ENCODE measurements at places on chromosomes 11 and 22. TPM values are rescaled to one million over a fixed set of nuclear protein-coding genes. Genes with fewer than 3 reads are reported as not detected.
A peak's percentile ranks its signal among the peaks of the same experiment; 100 is the strongest.

DNA sequence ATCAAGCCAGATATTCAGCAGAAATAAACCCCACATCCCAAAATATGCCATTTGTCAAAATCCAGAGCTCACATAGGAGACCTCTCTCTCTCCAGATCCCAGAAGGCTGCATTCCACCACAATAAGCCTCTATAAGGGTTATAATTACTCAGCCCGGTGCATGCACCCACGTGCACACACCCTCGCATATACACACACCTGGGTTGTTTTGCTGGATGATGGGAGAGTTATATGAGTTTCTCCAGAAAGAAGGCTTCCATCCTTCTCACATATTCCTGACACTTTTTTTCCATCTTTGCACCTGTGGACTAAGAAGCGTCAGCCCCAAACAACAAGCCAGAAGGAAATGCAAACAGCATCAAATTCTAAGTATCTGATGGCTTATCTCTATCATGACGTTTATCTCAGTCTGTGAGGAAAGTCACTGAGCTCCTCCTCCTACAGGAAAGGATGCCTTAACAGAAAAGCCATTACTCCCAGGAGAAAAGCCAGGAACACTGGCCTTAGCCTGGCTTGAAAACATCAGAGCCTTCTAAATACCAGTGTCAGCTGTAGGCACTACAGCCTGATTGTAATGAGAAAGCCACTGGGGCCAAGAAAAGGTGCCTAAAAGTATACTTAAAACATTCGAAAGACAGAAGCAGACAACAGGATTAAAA, 253.2 kb downstream of the LARGE1 start:
- no peak for DNase-seq

DNA sequence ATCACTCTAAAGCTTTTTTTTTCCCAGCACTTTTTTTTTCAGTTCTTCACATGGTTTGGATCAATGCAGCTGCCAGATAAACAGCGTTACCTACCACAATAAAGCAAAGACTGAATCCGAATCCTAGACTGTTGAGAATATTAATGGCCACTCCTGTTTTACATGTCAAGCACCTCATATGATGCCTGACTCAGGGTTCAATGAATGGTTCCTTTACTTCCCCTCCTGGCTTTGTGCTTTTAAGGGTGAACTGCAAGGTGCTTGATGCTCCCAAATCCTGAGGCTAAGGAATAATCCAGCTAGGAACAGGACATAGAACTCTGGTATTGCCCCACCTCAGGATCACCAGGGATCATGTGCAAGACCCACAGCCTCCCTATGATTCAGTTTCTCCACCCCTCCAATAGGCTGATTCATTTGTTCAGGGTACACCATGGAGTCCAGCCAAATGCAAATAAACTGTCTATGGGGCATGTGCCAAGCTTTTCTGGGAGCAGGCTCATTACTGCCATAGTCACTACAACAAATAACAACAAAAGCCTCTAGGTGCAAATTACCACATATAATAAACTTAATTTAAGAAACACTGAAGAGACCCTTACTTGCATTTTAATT, 104.3 kb downstream of the GAB2 start:
- no peak for DNase-seq

- no peak for DNase-seq
Observed at GRCh38 chr11:95453616-95454171, 222.7 kb upstream of the SESN3 start.

GRCh38 chr11:102283116-102283485, 34.2 kb upstream of the BIRC3 start:
- no peak for DNase-seq

DNA sequence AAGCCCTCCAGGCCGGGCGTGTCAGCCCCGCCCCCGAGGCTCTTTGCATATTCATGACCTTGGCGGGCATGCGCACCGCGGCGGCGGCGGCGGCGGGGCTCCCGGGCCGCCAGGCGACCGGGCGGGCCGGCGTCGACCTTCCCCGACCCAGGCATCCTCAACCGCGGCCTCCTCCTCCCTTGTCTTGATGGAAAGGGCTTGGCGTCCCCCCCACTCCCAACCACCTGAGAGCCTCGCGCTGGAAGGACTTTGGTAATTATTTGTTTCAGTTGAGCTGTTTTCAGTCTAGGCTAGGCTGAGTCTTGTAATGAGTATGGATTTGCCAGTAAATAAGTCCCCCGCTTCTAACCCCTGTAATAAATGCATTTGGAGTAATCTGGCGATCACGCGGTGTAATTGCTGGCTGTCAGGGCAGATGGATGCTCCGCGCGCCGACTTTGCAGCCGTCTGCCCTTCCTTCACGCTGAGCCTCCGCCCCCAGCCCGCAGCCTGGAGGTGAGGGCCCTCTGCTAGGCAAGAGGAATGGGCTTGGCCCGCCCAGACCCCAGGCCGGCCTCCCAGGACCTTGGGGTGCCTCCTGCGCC, 25.2 kb downstream of the FLRT1 start:
- peak; percentile 31 for DNase-seq

DNA sequence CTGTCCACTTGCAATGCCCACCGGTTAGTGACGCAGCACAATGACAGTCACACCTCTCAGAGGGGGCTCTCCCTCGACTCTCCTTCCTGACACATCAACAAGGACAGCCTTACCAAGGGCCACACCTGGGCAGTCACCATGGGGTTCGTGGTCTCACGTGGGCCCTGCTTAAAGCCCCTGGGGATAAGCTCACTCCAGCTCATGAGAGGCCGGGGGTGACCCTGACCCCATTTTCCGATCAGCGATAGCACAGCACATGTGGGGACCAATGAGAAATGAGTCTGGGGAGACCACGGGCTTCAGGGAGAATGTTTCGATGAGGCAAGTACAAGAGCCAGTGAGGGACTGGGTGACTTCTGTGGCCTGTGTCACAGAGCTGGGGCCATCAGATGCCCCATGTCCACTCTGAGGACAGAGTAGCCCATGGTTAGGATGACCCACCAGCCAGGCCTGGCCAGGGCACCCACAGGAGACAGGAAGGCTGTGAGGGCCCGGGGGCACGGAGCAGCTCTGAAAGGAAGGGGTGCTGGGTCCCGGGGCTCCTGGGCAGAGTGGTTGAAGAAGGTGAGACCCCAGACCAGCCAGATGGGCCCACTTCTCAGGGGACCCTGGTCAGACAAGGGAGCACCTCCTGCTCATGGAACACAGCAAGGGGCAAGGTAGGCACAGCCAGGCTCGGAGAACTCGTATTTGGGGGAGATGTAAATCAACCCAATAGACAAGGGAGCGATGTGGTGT, 128.8 kb downstream of the MED15 start:
- DNase-seq, result no peak

DNA sequence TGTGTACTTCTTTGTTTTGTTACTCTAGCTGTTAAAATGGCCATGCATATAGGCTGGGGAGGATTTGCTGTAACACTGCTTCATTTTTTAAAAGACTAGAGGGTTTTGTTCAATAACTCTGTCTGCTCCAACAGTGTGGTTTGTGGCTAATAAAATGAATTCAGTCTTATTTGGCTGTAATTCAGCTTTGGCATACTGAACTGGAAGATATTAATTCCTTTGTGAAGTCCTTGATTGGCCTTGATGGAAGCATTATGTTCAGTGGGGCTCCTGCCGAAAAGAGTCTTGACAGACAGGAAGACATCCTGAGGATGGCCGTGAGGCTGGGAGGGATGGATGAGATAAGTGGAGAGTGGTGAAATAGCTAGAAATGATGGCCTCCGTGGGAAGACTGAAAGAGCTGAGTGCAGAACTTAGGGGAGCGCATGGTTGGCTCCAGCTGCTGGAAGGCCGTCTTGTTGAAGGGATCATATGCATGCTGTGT, 44.8 kb upstream of the MYO18B start:
- DNase-seq, result no peak

GRCh38 chr11:67668192-67668551, 6.3 kb downstream of the ALDH3B2 start:
- no peak for DNase-seq

DNA sequence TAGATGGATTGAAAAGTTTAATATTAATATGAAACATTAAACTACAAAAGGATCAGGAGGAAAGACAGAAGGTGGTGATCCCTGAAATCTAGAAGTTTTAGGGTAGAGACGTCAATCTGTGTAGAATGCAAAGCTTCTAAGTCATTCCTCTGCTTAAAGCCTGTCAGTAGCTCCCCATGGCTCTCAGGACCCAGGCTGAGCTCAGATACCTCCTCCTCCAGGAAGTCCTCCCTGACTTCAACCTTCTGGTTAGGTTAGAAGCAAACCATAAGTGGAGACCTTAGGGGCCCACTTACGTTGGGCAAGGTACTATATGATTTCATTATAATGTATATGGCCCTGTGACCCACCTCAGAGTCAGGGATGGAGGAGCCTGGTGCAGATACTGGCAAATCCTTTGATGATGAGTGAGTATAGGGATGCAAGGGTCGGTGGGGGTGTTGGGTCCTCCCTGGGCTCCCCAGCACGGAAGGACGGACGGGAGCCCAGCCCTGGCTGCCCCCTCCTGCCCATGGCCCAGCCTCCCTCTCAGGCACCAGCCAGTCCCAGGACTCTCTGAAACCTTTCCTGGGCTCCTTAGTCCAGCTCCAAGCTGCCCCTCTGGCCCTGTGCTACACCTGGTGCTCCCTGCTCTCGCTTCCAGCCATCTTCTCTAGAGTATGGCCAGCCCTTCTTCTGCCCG, 3.2 kb upstream of the PPP6R3 start:
- DNase-seq, result no peak

DNA sequence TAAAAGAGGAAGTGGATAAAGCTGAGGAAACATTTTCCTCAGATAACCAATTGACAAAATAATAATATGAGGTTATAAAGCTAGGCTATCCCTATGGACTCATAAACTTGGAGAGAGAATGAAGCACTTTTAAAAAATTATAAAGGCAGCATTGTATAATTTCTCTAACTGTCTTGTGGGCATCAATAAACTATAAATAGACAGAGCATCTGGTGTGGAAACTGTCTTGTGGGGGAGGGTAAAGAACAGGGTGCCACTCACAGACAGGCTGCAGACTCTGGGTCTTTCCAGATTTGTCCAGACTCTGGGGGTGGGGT, 333.5 kb downstream of the BUD13 start:
- no peak for DNase-seq

GRCh38 chr11:128343135-128343514, 244.2 kb downstream of the ETS1 start:
- no peak for DNase-seq

DNA sequence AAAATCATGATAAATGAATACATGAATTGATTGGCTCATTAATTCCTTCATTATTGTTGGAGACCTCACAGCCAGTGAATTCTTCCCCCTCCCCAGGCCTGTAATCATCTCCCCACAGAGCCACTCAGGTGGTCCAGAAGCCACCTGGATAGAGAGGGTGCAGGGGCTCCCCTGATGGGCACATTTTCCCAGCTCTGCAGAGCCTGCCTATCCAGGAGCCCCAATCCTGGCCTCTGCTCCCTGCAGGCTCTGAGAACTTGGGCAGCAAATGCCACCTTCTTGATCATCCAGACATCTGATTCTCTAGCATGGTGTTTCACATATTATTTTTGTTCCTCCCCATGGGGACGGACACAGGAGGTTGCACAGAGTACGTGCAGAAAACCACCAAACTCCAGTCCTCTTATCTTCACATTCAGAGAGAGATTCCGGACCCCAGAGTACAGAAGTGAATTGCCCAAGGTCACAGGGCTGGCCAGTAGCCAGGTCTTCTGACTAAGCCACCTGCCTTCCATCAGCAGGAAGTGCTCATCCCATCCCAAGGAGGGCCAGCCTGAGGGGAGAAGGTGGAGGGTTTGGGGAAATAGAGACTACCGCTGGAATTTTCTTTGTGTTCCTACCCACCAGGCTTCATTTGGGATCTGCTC, 348.0 kb downstream of the BUD13 start:
- DNase-seq, result no peak

DNA sequence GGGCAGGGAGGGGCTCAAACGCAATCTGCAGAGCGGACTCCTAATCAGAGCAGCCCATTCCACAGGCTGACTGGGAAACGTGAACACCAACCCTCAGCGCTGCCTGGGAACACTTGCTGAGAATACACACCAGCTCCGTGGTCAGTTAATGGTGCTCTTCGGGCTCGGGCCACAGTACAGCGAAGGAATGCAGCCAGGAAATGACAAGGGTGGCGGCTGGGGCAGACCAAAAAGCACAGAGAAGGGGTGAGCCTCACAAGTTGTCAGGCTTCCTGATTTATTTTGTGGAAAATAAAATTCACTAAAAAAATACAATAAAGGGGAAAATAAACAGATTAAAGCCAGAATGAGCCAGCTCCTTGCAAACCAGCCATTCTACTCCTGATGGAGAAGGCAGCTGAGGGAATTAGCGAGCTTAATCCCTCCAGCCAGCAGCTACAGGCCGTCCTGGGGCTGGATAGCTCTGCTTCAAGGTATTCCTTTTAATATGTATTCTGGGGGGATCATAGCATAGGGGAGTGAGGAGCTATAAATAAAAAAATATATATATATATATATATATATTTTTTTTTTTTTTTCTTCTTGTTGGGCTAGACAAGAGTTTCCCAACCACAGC, 165.5 kb upstream of the NTM start:
- DNase-seq, result no peak

DNA sequence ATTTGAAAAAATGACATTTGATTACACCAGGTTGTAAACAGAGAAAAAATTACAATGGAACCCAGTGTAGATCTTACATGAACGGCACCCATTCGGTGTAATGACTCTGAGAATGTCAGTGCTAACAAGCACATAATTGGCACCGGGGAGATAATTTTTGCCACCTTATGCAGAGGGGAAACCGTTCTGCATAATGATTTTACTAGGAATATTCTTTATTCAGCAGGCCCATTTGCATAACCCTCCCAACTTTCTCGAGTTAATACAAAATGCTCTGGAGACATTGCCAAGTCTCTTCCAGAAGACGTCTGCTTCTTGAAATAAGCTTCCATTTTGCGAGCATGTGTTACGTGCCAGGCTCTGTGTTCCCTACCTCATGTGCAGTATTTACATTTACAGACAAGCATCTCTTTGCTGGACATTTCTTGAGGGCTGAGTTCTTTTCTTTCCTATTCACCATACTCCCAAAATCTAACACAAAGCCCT, 275.8 kb downstream of the MIAT start:
- DNase-seq, result no peak

DNA sequence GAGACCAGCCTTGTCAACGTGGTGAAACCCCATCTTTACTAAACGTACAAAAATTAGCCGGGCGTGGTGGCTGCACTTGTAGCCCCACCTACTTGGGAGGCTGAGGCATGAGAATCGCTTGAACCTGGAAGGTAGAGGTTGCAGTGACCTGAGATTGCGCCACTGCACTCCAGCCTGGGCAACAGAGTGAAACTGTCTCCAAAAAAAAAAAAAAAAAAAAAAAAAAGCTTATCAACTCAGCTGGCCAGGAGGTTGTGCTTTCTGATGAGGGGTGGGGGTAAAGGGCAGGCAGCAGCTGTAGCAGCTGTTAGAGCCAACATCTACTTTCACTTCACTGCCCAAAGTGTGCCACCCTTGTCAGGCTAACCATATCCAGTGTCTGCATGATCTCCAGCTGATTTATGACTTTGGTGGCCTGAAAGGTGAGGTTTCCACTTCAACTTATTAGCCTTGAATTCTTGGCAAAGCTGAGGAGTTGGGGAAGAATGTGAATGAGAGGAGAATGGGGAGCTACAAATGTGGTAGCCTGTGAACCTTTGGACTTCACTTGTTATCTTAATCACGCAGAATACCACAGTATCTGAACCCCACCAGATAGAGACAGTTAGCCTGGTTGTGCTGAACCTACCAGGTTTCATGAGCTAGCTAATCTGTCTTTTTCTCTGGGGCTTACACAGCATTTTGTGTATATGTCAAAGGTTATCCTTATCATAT, 19.6 kb downstream of the RNF121 start:
- no peak for DNase-seq

WEE1 gene
- 11.1 TPM for total RNA-seq

ISX gene
- not detected for total RNA-seq

SF3B2 gene
- 238 TPM for total RNA-seq

PAK1 gene
- 10.4 TPM for total RNA-seq

SLC22A6 gene
- not detected for total RNA-seq

OLFML1 gene
- total RNA-seq, result not detected

PDE3B gene
- 222 TPM for total RNA-seq

SMC1B gene
- total RNA-seq, result not detected
